Hair follicular keratinocyte (primary cell): ENCODE measurements at places on chromosomes 6 and 20. TPM values are rescaled to one million over a fixed set of nuclear protein-coding genes. Genes with fewer than 3 reads are reported as not detected.

Gene ERVFRD-1
- not detected in 2 replicates for total RNA-seq

Gene OR2H2
- not detected in 2 replicates for total RNA-seq

Gene FAM162B
- 0.08 TPM in 1 of 2 replicates, not detected in the other for total RNA-seq

Gene FOXO3
- total RNA-seq, result 18.1 and 23.7 TPM in 2 replicates

Gene SLC17A9
- 0.08 and 0.34 TPM in 2 replicates for total RNA-seq

Gene HDGFL1
- not detected in 2 replicates for total RNA-seq

Gene GLO1
- 196 and 281 TPM in 2 replicates for total RNA-seq

Gene MBOAT1
- total RNA-seq, result 7.6 and 8.4 TPM in 2 replicates
